CD14-positive monocyte (primary cell): ENCODE measurements at places on chromosomes 6 and 20. TPM values are rescaled to one million over a fixed set of nuclear protein-coding genes. Genes with fewer than 3 reads are reported as not detected.

Gene SLC35F1
- polyA plus RNA-seq, result not detected in 2 replicates

DNA sequence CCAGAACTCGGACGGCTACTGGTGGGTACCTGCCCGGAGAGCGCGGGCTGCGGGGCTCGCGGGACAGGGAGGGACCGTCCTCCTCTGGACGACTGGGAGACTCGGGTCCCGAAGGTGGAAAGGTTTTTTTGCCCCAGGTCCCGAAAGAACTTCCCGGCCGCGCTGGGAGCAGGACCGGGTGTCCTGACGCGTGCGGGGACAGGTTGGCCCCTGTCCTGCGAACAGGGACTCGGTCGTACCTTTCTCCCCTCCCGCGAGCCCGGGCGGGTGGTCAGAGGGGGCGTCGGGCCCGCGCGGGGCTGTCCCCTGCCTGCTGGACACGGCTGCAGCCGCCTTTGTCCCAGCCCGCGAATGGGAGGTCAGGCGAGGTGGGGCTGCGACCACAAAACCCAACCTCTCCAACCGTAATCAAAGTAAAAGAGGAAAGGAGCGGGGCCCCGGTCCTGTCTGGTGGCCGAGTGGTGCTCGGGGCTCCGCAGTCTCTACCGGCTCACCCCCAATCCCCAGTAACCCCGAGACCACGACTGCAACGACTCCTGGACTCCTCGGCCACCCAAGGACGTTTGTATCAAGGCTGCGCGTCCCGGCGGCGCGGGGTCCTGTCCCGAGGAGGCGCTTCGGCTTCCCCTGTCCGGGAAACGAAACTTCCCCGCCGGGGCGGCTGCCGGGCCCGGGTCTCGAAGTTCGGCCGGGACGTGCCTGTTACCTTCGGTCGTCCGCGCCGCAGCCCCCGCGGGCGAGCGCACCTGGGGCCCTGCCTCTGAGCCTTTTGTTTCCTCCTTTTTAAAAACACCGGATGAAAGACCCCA is 798 bp downstream of the DSP start:
- peaks cover 85% of the 10 kb centered on the region for H3K27me3 ChIP-seq
- H3K36me3 ChIP-seq, result no peaks in the 10 kb centered on the region
- H3K4me1 ChIP-seq, result peaks cover 24% of the 10 kb centered on the region
- H3K27ac ChIP-seq, result no peak overlapping the region

DNA sequence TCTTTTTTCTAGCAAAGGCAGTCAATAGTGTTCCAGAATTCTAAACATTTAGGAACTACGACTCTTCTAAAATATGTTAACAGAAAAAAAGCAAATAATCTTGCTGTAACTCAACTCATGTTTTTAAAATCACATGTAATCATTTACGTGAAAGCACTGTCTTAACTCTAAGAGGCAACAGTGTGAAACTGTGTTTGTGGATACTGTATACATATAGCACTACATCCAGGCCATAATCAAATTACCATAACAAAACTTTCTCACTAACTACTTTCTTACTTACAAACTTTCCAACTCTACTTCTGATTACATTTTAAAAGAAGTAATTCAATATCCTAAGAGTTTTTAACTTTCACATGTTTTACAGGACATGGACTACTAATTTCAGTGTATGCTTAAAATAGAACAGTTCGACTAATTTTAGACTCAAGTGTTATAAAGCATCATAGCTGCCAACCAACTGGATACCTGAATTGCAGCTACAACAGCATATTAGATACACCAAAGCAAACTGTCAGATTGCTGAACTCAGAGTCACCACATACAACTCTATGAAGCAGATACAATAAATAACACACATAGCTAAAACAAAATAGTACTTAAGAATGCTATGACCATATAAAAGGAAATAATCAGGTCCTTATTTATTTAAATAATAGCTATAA is 121.6 kb upstream of the BEND6 start:
- H3K4me1 ChIP-seq, result no peaks in the 10 kb centered on the region
- H3K36me3 ChIP-seq, result no peaks in the 10 kb centered on the region
- H3K27ac ChIP-seq, result no peak overlapping the region
- no peaks in the 10 kb centered on the region for H3K27me3 ChIP-seq
- H3K4me3 ChIP-seq, result no peak overlapping the region
- no peak for DNase-seq

Gene MTCH1
- 118 TPM for polyA plus RNA-seq

Gene GGTLC1
- not detected for polyA plus RNA-seq

DNA sequence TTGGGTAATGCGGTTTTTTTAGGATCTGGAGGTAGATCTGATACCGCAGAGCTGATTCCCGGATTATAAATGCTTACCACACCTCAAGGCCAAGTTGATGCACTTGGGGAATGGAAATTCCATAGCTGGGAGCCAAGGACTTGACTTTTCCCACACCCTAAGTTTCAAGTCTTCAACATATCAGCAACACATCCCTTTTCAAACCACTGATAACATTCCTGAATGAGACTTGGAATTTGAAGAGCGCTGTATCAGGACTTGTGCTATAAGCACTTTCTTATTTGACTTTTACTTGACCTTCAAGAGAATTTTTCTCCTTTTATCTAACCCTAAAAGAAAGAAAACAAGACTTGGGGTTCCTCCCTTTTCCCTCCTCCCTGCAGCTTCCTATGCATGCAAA is 90.6 kb upstream of the NAA20 start:
- no peaks in the 10 kb centered on the region for H3K36me3 ChIP-seq
- no peaks in the 10 kb centered on the region for H3K27me3 ChIP-seq
- H3K4me3 ChIP-seq, result no peak overlapping the region
- no peak for DNase-seq
- H3K27ac ChIP-seq, result no peak overlapping the region

GRCh38 chr6:170031684-170032121 is 259.2 kb downstream of the DLL1 start:
- H3K4me1 ChIP-seq, result peaks cover 4% of the 10 kb centered on the region
- H3K4me3 ChIP-seq, result no peak overlapping the region
- no peaks in the 10 kb centered on the region for H3K27me3 ChIP-seq
- no peak for DNase-seq
- no peak overlapping the region for H3K27ac ChIP-seq

- no peaks in the 10 kb centered on the region for H3K36me3 ChIP-seq
- H3K27ac ChIP-seq, result no peak overlapping the region
- DNase-seq, result peak; percentile 7
These were observed 238.2 kb downstream of the GMDS start for GRCh38 chr6:2007165-2007564.

DNA sequence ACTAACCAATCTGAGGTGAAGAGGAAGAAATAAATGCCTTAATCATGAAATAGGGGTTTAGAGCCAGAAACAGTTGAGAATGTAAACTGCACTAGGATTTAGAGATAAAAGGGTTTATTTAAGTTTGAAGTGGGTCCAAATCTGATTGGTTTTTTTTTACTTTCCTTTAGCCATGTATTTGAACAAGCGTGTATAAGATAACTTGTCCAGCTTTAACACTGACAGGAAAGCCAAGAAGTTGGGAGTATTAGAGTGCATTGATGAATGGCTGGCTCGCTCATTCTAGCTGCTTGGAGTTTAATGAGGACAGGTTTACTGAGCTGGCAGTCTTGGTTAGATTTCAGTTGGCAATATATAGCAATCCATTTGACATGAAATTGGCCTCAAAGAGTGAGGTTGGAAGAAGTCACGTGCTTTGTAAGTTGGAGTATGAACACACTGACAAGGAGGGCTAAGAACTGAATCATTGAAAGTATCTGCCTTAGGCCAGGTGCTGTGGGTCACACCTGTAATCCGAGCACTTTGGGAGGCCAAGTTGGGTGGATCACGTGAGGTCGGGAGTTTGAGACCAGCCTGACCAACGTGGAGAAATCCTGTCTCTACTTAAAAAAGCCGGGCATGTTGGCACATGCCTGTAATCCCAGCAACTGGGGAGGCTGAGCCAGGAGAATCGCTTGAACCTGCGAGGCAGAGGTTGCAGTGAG is 13.7 kb downstream of the SRSF3 start:
- H3K4me3 ChIP-seq, result no peak overlapping the region
- no peaks in the 10 kb centered on the region for H3K27me3 ChIP-seq
- H3K27ac ChIP-seq, result peak overlapping the region; percentile 57
- peaks cover 100% of the 10 kb centered on the region for H3K36me3 ChIP-seq
- DNase-seq, result no peak
- no peaks in the 10 kb centered on the region for H3K4me1 ChIP-seq

GRCh38 chr6:162907876-162908481 is 180.2 kb downstream of the PACRG start:
- H3K27me3 ChIP-seq, result no peaks in the 10 kb centered on the region
- peak; percentile 4 for DNase-seq
- H3K4me3 ChIP-seq, result no peak overlapping the region
- no peaks in the 10 kb centered on the region for H3K4me1 ChIP-seq

GRCh38 chr6:31530659-31531058 is 1.9 kb downstream of the MCCD1 start:
- peaks cover 62% of the 10 kb centered on the region for H3K36me3 ChIP-seq
- no peak overlapping the region for H3K4me3 ChIP-seq
- H3K27me3 ChIP-seq, result no peaks in the 10 kb centered on the region
- no peak for DNase-seq

Gene WFDC2
- polyA plus RNA-seq, result not detected in 2 replicates

- peaks cover 26% of the 10 kb centered on the region for H3K4me1 ChIP-seq
- H3K36me3 ChIP-seq, result no peaks in the 10 kb centered on the region
- no peak for DNase-seq
- H3K27me3 ChIP-seq, result peaks cover 2% of the 10 kb centered on the region
These were observed 4.8 kb upstream of the BCAS4 start for GRCh38 chr20:50789968-50790650.
